ENCODE measurements at places on chromosomes 3 and 15. TPM values are rescaled to one million over a fixed set of nuclear protein-coding genes. Genes with fewer than 3 reads are reported as not detected.

DNA sequence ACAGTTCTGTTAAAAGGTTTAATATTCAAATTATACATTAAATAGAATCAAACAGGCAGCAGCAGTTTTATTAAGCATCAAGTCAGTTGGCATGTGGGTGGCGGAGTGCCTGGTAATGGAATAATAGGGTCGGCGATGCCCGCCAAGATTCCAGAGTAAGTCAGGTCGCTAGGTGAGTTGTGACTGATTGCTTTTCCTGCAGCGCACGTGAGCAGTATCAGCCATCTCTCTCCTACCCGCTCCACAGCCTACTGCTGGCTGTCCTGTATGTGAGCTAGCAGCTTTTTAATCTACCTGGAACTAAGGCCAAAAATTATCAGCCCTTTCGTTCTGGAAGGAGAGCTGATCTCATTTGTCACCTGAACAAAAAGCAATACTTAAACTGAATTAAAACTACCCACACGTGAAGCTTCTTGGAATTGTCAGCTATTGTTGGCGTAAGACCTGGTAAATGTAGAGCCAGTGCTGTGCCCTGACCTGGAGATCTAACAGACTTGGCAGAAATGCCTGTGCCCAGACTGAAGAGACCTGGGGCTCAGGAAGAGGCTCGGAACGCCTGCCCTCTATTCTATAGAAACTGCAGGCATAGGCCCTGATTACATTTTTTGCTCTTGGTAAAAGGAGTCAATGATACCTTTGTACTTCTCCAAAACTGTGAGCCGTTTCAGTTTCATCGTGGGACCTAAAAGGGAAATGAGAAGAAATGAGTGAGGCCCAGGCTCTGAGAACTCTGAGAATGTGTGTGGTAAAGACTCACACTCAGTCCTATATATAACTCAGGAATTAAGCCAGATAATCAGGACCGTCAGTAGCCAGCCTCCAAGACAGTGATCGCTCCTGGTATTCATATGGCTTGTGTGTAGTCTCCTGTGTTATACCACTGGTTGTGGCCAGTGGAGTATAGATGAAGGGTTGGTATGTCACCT, 21.9 kb downstream of the IDH3A start:
- DNase-seq = no peak

DNA sequence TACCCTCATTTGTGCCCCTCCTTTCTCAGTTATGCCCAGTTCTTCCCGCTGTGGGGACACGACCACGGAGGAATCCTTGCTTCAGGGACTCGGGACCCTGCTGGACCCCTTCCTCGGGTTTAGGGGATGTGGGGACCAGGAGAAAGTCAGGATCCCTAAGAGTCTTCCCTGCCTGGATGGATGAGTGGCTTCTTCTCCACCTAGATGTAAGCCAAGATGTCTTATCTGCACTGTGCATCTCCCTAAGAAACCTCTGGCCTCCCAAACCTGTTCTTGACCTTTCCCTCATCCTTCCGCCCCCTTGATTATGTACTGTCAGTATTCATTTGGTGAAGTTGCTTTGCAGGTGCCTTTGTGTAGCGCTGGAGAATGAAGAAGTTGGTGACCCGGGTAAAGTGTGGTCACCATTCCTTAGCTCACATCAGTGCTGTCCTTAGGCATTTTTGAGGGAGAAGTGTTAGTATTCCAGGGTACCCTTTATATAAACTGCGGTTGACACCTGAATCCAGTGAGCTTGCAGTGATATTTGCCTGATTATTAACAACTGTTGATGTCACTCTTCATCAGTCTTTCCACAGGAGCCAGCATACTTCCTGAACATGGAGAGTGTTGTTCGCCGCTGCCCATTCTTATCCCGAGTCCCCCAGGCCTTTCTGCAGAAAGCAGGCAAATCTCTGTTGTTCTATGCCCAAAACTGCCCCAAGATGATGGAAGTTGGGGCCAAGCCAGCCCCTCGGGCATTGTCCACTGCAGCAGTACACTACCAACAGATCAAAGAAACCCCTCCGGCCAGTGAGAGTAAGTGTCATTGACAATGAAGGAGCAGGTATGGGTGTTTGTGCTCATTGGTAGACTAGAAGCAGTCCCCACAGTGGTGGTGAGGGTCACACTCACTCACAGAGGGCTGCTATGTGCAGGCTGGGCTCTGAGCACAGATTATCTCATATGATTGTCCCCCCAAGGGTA, 966 bp downstream of the ALAS1 start:
- DNase-seq = no peak

GRCh38 chr15:52496175-52496574, 32.5 kb downstream of the MYO5A start:
- no peak for DNase-seq

DNA sequence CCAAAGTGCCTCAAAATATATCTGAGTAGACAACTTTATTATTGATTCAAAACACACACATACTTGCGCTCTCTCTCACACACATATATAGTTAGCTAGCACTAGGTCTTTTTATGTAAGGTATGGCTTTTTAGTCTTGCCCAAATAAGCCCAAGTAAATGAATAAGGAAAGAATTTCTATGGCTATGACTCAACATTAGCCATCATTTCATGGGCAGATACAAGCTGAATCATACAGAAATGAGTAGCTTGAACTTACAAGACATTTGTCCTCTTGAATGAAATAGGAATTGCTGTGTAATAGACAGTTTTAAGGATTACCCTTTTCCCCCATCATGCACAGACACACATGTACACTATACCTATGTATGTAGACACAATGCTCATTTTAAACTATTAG, 4.9 kb downstream of the CADPS start:
- no peak for DNase-seq

- DNase-seq = no peak
Measured at GRCh38 chr3:14941871-14942270, 5.5 kb upstream of the NR2C2 start.

- no peak for DNase-seq
Measured at GRCh38 chr3:156761007-156761406, 65.1 kb upstream of the LEKR1 start.

DNA sequence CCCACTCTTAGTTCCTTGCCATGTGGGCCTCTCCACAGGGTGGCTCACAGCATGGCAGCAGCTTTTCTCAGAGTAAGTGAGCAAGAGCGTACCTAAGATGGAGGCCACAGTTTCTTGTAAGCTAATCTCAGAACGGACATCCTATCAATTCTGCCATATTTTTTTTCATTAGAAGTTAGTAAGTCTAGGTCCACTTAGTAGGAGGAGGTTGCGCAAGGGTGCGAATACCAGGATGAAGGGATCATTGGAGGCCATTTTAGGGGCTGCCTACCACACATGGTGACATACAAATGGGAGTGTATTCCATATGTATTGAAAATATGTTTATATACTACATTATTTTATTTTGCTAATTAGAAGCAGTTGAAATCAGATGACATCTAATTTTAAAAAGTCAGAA, 31.5 kb downstream of the NR1D2 start:
- DNase-seq = no peak

GRCh38 chr15:73600413-73601335, 32.5 kb downstream of the NPTN start:
- no peak for DNase-seq

- DNase-seq = peak; percentile 7
Measured at GRCh38 chr3:184543256-184543655, 18.3 kb upstream of the EPHB3 start.

DNA sequence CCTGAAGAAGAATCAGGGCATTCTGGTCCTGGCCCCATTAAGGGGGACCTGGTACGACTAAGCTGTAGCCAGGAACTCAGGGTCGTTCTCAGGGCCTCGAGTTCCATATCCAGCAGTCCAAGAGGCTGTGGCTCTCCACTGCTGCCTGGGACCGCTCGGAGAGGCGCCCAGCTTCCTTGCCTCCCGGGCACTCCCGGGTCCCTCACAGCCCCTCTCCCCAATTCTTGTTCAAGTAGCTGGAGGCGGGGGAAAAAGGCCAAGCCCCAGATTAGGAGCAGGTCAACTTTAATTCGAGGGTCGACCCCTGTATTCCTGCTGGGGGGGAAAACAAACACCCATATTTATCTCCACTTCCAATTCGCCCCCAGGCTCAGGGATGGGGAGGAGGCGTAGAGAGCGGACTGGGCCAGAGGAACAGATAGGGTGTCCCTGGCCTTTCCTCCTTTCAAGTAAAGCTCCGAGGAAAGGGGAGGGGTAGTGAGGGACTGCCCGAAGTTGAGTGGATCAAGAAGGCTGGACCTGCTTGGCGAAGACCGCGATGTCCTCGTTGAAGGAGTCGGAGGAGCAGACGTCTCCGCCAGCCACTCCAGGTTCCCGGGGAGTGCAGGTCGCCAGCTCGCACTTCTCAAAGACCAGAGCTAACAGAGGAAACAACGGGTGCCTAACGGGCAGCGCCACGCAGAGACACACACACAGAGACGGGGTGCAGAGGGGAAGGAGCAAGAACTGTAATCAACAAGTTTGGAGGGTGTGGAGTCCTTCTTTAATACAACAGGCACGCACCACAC, 4.4 kb downstream of the MEIS2 start:
- no peak for DNase-seq

GRCh38 chr15:73826711-73827251, 46.6 kb upstream of the TBC1D21 start:
- DNase-seq = no peak

DNA sequence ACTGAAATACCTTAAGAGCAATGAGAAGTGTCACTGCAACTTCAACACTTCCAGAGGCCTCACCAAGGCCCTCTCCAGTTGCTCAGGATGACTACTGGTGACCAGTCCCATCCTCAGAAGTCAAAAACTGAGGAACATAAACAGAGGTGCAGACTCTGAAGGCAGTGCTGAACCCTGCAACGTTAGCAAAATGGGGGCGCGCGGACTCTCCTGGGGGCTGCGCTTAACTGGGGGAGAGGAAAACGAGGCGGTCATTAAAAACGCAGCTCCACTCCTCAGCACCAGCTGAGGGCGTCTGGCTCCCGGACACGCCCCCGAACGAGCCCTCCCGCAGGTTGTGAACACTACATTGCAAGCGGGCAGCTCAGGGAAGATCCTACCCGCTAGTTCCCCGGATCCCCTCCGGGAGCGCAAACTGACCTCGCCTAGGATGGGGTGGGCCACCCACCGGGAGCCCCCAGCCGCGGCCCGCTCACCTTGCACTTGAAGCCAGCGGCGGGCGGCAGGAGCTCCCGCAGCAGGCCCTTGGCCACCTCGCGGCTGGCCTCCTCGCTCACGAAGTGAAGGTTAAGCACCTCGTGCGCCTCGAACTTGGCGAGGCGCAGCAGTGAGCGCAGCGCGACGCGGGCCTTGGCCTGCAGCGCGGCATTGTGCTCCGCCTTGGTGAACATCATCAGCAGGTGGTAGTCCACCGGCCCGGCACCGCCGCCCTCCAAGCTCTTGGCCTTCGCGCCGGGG, 711 bp downstream of the XXYLT1 start:
- peak; percentile 59 for DNase-seq

DNA sequence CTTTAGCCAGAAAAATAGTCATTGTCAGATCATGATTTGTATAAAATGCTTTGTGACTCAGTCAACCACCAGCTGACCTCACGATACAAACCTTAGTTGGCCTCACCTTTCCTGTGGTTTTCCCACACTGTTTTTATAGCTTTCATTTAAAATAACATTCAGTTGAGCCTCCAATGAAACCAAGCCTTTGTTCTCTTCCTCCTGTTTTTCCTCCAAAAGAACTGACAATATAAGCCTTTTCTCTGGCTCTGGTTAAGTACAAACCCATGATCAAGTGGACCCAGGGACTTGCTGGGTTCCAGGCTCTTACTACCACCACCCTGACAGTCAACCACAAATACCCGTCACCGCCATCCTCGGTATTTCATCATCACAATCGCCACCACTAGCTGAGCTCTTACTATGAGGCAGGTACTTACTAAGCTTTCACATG, 81.7 kb downstream of the TAMM41 start:
- no peak for DNase-seq

Gene STX19
- total RNA-seq = not detected

Gene CRABP1
- total RNA-seq = 156 TPM

Gene PLCH1
- total RNA-seq = 1.3 TPM

Gene GOLGA8G
- total RNA-seq = not detected

Gene CA12
- total RNA-seq = 1.0 TPM

Gene MINAR1
- total RNA-seq = 2.4 TPM

All from mesothelial cell of epicardium (in vitro differentiated cells).